ENCODE measurements at places on chromosomes 4 and X.

DNA sequence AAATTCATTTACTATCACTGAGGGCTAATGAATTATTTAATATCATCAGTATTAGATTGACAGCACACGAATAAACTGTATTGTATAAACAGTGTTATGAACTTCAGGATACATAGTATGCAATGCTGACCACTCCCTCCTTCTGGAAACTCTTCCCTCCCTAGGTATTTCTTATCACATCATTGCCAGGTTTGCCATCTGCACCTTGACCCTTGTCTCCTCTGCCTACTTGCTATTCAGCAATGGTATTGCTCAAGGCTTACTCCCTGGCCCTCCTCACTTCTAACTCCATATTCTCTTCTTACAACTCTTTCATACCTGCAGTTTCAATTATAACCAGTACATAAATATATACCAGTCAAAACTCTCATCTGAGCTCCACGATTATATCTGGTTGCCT lies 38.9 kb downstream of the ATP8A1 start:
- DNase-seq: no peak

DNA sequence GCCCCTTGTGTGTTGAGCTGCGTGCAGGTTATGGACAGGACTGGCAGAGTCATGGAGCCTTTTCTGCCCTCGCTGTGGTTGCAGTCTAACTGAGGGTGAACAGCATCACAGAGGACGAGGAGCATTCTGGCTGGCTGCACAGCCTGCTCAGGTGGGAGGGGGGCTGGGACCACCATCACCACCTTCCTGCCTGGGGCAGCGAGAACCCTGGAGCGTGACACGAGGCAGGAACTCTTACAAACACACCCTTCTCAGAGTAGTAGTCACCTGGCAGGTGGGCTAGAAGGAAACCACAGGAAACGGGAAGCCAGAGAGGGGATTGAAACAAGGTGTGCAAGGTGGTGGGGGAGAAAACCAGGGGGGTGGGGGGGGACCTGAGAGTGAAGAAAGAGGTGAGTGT lies 25.6 kb downstream of the TKTL1 start:
- no peak for DNase-seq

DNA sequence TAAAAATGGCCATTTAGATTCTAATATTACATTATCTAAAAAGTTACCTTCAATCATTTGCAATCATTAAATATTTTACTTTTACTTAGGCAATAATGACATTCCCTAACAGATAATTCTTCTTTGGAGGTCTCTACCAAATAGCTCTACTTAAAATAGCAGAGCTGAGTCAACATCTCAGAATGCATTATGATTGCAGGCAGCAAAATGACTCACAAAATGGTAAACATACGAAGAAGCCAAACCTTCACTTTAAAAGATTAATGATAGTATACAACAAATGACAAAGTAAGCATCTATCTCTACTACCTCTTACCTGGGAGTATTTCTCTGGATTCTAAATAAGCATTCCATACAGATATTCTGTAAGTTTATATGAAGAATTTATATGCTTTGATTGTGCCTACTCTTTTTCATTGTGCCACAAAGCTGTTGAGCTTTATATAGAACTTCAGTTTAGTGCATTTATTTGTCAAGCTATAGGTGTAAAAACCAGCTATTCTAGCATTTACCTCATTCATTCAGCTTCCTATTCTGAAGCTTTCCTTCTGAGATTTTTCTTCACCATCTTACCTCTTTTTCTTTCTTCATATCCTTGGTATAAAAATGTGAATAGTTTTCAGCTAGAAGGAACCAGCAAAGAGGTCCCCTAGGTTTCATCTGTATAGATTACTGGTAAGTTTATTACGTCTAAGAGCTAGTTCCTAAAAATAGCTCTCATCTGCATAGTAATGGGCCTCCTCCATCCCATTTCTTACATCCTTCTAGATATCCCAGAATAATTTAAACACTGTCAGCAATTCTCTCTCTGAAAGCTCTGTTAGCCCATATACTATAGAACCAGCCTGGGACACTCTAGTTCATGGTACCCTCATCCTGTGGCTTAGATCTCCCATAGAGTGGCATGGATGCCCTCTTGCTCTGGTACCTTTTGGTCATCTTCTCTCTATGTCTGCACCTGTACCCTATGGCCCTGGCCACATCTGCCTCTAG lies 17.2 kb upstream of the SPCS3 start:
- DNase-seq: no peak

DNA sequence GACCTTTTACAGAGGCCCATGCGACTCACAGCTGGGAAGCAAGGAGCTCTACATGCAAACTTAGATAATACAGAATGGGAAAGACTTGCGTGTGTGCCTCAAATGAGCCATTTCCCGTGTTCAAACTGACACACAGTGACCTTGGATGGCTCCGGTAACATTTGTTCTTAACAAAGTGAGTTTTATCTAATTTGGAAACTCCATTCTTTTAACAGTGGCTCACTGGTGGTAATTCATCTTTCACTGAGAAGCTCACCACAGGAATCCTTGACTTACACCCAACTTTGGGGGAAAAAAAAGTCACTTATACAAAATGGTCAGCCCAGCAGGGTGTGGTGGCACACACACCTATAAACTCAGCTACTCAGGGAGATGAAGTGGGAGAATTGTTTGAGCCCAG lies 190.6 kb downstream of the LDB2 start:
- no peak for DNase-seq

- DNase-seq: no peak
Measured at GRCh38 chr4:124636788-124637187, 75.7 kb downstream of the ANKRD50 start.

GRCh38 chrX:29470030-29470429 lies 745.3 kb upstream of the MAGEB2 start:
- no peak for DNase-seq

DNA sequence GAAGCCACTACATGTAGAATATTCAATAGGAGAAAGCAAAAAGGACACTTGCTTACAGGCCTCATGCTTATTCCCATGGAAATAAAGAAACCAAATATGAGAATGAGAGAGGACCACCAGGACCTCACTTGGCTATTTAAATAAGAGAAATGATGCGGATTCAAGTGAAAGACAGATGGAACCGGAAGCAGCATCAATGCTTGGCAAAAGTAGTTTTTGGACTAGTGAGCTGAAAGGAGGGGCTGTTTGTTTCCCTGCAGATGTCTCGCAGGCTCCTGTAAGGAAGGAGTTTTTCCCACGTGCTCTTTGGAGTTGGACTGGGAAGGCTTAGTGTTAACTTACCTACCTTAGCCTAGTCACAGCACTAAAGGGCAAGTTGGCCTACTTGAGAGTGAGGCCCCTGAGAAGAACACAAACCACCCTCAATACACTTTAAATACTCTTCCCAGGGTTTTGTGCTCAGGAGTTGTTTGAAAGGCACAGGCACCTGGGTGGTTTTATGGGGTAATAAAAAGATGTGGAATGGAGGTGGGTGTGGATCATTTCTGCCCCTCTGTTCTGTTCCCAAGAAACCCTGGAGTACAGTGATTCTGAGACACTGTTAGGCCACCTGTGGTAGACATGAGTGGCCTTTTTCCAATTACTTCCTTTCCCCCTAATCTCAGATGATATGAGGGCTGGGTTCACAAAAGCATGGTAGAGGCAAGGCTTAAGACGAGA lies 113.3 kb upstream of the C1GALT1C1 start:
- no peak for DNase-seq

DNA sequence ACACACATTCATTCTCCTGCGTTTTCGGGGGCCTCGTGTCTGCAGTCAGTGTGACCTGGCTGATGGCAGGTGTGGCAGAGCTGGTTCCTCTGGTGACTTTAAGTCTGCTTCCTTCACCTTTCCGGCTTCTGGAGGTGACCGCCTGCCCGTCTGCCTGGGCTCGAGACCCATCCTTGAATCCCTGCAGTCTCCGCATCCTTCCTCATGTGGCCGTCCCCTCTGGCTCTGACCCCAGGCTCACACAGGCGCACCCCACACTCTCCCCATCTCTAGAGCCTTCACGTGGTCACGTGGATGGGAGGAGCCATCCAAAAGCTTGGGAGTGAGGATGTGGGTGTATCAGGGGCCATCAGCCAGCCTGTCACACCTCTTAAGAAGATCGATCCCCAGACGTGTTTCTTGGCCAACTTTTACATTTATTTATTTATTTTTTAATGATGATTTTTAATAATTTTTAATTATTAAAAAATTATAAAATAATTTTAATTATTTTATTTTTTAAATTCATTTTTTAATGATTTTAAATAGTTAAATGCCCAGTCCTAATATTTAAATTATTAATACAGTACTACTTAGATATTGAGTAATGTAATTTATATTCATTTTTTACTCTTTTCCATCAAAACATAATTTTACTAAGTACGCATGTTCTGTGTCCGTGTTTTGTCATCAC lies 20.9 kb downstream of the RGS12 start:
- peak; percentile 66 for DNase-seq

DNA sequence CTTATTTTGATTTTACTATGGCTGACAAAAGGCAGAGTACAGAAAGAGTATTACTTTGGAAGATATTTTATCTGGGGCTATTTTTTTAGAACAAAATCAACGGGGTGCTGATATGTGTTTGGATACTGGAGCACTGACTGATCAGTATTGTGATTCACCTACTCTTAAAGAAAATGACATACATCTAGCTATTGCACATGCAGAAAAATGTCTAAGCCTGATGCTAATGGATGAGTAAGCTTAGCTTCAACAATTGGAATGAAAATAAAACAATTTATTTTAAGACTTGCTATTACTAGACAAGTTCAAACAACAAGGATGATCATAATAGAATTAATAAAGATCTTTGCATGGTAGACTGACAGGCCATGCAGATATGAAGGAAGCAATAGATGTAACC lies 262.0 kb downstream of the PPP1R2C start:
- no peak for DNase-seq

GRCh38 chr4:4502694-4503311 lies 39.0 kb downstream of the STX18 start:
- DNase-seq: no peak

DNA sequence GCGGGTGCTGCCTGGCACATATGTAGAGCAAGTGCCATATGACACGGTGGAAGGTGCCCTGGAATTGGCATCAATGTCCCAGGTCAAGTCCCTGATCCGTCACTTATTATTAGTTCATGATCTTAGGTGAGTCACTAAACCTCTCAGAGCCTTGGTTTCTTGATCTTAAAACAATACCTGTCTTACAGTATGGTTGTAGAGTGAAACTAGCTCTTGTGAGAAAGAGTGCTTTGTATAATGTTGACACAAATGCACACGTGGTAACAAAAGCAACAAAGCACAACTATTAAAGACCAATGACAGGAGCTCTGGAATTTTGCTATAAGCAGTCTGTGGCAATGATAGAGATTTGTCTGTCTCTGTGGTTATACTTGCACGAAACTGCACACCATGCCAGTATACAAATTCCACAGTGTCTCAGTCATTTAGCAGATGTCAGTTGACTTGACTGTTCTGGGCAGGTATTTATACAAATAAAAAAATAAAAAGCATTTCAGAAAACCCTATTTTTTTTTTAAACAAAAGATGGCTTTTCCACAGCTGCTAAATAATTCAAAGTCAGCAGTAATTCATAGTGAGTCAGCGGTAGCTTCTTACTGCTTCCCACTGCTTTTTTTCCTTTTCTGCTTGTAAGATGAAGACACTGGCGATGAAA lies 19.7 kb upstream of the ACSL1 start:
- no peak for DNase-seq

Measured in osteocyte (in vitro differentiated cells).